Progenitor cell of endocrine pancreas (in vitro differentiated cells): ENCODE measurements at places on chromosomes 7 and 10.

DNA sequence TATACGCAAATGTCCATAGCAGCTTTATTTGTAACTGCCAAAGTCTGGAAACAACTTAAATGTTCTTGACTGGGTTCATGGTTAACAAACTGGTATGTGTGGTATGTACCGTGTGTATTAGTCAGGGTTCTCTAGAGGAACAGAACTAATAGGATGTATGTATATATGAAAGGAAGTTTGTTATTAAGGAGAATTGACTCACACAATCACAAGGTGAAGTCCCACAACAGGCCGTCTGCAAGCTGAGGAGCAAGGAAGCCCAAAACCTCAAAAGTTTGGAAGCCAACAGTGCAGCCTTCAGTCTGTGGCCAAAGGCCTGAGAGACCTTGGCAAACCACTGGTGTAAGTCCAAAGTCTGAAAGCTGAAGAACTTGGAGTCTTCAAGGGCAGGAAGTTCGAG is 66.8 kb downstream of the TMEM168 start:
- H3K27me3 ChIP-seq, result no peaks in the 10 kb centered on the region
- H3K4me1 ChIP-seq, result no peaks in the 10 kb centered on the region
- H3K36me3 ChIP-seq, result no peaks in the 10 kb centered on the region
- H3K4me3 ChIP-seq, result no peak overlapping the region

- H3K4me1 ChIP-seq, result no peaks in the 10 kb centered on the region
- H3K36me3 ChIP-seq, result no peaks in the 10 kb centered on the region
- DNase-seq, result no peak
- peaks cover 34% of the 10 kb centered on the region for H3K27me3 ChIP-seq
These were observed 586.8 kb upstream of the MGMT start for GRCh38 chr10:128880159-128880725.

- H3K27ac ChIP-seq, result no peak overlapping the region
- DNase-seq, result no peak
- H3K27me3 ChIP-seq, result peaks cover 41% of the 10 kb centered on the region
- H3K4me1 ChIP-seq, result peaks cover 37% of the 10 kb centered on the region
- no peak overlapping the region for H3K4me3 ChIP-seq
These were observed 565.3 kb upstream of the GALNT17 start for GRCh38 chr7:70566671-70567070.

DNA sequence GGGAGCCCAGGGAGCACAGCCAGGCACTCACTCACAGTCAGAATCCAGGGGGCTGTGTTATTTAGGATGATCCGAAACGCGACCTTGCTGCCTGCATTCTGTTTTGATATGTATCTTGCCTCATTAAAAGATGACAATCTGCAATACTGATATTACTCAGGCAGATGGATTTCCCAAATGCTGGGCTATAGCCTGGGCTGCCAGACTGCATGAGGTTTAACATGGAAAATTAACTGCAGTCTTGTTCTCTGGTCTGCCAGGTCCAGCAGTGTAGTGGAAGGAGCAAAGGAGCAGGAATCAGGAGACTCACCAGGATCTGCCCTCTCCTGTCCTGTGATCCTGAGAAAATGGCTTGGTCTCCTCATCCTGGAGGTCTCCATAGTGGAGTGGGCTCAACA is 258.1 kb downstream of the PAXIP1 start:
- H3K4me1 ChIP-seq, result peaks cover 1% of the 10 kb centered on the region
- H3K4me3 ChIP-seq, result no peak overlapping the region
- H3K36me3 ChIP-seq, result no peaks in the 10 kb centered on the region
- H3K27me3 ChIP-seq, result peaks cover 41% of the 10 kb centered on the region
- no peak for DNase-seq

GRCh38 chr7:13988731-13989125 is 738 bp downstream of the ETV1 start:
- H3K36me3 ChIP-seq, result no peaks in the 10 kb centered on the region
- no peak overlapping the region for H3K27ac ChIP-seq
- DNase-seq, result no peak

DNA sequence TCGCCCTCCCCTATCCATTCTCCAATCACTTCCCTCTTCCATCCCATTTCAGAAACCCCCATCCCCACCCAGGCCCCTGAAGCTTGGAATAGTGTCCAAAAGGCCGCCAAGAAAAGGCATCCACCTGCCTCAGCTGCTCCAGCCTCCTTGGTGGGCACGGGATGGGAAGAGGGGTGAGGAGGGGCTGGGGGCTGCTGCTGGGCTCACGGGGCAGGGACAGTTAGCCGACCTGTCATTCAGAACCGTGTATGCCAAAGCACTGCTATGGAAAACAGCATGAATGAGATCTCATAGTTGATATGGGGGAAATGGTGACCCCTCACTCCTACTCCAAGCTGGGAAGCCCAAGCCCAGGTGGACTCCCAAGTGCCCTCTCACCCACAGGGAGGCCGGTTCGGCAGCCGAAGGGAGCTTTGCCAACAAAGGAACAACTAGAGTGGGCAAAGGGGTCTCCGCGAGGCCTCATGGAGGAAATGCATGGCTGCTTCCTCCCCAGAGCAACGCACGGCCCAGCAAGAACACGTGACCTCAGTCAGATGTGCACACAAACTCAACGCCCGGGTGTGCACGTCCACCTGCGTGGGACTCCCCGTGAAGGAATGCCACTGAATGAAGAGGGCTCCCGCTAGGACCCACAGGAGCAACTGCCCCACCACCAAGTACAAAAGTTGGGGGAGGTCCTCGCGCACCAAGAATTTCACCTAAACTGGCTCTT is 52.5 kb downstream of the EBF3 start:
- peaks cover 70% of the 10 kb centered on the region for H3K27me3 ChIP-seq
- H3K4me3 ChIP-seq, result no peak overlapping the region
- H3K27ac ChIP-seq, result no peak overlapping the region
- no peaks in the 10 kb centered on the region for H3K36me3 ChIP-seq

DNA sequence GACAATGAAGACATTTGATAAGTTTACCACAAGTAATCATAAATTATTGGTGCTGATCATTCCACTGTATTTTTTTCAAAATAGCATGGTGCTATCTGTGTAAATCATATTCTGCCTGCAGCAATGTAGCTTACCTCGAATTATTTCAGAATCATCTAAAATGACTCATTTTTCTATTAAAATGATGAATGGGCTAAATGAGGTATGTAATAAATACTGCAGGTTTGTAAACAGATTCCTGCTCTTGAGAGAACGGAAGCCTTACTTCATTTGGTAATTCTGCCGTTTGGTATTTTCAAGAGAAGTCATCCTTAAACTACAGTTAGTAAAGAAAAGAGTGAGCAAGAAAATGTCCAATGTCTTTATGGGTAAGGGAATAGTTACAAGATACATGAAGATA is 115.9 kb downstream of the CHCHD3 start:
- H3K36me3 ChIP-seq, result peaks cover 4% of the 10 kb centered on the region
- H3K4me3 ChIP-seq, result no peak overlapping the region
- no peak for DNase-seq
- peaks cover 16% of the 10 kb centered on the region for H3K4me1 ChIP-seq

DNA sequence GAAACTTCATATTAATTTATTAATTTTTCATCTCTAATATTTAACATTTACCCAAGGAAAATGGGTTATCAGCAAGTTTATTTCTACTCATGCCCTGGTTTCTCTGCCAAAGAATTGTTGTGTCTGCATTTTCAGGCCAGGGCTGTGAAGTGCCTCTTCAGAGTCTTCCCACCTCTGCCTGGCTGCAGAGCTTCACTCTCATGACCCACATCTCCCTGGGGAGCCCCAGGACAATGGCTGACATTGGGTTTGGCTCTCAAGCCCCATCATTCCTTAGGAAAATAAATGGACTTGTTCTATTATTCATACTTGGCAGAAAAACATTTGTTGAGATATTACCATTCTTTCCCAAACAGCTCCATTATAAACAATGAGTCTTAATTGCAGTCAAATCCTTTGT is 30.3 kb downstream of the CACNA2D1 start:
- no peaks in the 10 kb centered on the region for H3K36me3 ChIP-seq
- no peaks in the 10 kb centered on the region for H3K27me3 ChIP-seq
- H3K27ac ChIP-seq, result peak overlapping the region; percentile 20
- peaks cover 3% of the 10 kb centered on the region for H3K4me1 ChIP-seq
- no peak overlapping the region for H3K4me3 ChIP-seq

- no peak overlapping the region for H3K4me3 ChIP-seq
- H3K36me3 ChIP-seq, result peaks cover 3% of the 10 kb centered on the region
- peaks cover 28% of the 10 kb centered on the region for H3K4me1 ChIP-seq
- DNase-seq, result no peak
- H3K27ac ChIP-seq, result no peak overlapping the region
These were observed 51.4 kb upstream of the AOAH start for GRCh38 chr7:36775676-36776075.

DNA sequence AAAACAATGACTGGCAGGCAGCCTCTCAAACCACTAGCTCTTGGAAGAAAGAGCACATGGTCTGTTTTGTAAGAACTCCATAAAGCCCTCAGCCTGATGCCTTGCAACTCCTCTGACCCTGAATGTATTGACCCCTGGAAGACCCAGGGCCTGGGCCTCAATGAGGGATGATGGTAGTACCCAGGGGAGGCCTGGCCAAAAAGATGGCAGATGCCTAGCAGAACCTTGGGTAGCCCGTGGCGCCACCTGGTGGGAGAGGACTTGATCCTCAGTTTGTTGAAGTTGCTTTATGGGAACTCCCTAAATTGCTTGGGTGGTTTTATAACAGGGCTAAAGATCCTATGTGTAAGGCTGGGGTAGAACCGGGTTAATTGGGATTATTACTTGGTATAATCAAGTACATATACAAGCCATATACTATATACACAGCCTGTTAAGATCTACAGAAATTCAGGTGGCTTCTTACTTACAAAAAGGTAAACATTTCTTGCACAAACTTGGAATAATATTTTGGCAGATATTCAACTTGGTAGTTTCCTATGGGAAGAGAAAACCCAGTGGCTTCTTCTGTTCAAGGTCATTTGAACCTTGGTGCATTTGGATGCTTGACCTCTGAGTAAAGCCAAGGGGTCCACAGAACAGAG is 95.8 kb upstream of the CACUL1 start:
- no peaks in the 10 kb centered on the region for H3K36me3 ChIP-seq
- no peak overlapping the region for H3K4me3 ChIP-seq
- peaks cover 3% of the 10 kb centered on the region for H3K27me3 ChIP-seq
- peaks cover 3% of the 10 kb centered on the region for H3K4me1 ChIP-seq
- no peak overlapping the region for H3K27ac ChIP-seq
- DNase-seq, result peak; percentile 42
